Hematopoietic multipotent progenitor cell treated with erythropoietin and hydrocortisone succinate and interleukin-3 and kit ligand, for 4 days (in vitro differentiated cells): ENCODE measurements at places on chromosomes 13 and 19.

- no peak for DNase-seq
Observed at GRCh38 chr13:33690354-33690753, 127.6 kb upstream of the RFC3 start.

GRCh38 chr19:46624958-46625661 lies at the start of gene PTGIR:
TSS of gene PTGIR (minus strand) at chr19:46625089. CDS start at chr19:46624225, 864 bp downstream.
- DNase-seq: peak; percentile 73

DNA sequence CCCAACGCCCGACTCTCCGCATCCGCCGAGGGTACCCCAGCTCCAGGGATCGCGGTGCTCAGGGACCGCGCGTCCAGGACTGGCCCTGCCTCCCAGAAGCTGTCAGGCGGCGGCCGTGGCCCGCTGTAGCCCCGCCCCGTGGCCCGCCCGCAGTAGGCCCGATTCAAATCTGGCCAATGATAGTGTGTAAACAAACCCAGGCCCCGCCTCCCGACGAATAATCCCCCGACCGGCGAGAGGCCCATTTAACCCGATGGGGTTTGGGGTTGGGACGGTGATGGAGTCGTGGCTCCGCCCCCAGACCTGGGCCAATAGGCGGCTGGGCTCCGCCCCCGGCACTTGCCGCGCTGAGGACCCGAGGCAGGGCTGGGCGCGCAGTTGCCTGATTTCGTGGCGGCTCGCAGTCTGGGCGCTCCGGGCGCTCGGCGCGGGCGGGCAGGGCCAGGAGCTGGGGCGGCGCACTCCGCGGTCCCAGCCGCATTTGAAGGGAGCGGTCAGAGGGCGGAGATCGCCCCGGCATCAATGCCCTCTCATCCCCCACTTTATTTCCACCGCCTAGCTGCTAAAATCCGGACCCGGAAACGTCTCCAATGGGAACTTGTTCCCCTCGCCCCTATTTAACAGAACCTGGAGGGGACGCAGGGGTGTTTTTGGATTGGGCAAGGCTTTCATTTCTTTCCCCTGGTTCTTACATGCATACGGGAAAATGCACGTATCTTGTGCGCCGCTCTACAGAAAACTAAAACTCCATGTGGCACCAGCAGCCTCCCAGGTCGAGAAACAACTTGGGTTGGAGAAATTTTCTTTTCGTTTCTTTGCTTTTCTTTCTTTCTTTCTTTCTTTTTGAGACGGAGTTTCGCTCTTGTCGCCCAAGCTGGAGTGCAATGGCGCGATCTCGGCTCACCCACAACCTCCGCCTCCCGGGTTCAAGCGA lies 8.4 kb upstream of the BICRA start:
- peak; percentile 100 for DNase-seq

- no peak for DNase-seq
Observed at GRCh38 chr19:35438096-35438495, 10.0 kb upstream of the FFAR2 start.

- DNase-seq: no peak
Observed at GRCh38 chr19:3687393-3687773, 12.9 kb downstream of the PIP5K1C start.

DNA sequence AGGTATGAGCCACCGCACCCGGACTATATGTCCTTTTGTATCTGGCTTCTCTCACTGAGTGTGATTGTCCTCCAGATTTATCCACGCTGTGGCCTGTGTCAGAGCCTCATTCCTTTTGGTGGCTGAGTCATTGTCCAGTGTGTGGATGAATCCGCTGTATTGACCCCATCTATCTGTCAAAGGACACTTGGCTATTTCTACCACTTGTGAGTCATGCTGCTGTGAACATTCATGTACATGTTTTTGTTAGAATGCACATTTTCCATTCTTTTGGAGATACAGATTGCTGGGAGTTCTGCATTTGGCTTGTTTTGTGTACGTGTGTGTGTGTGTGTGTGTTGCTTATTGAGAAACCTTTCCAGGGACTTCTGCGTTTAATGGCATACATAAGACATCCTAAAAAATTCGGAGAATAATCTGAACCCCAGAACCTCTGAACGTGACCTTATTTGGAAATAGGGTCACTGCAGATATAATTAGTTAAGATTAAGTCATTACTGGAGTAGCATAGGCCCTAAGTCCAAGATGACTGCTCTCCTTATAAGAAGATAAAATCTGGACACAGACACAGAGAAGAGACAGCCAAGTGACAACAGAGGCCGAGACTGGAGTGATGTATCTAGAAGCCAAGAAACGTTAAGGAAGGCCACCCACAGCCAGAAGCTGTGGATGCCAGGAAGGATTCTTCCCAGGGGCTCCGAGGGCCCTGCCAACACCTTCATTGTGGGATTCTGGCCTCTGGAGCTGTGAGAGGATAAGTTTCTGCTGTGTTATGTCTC lies 4.9 kb upstream of the GIPC3 start:
- DNase-seq: no peak

- DNase-seq: no peak
Observed at GRCh38 chr19:28309070-28309469, 903.9 kb downstream of the UQCRFS1 start.

DNA sequence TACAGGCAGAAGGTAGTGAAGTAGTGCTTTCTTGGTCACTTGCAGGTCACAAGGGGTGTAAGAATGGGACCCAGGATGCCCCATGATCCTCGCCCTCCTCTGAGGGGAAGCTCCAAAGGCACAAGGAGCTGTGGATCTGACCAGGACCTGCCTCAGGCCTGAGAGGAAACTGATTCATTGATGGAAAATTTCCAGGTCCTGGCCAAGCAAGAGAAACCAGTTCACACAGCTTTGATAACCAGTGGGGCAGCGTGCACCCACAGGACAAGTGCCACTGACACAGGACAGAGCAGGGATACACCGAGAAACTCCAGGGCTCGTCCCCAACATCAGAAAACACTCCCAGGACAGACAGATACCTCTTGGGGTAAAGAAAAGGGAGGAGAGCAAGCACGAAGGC lies 177.1 kb downstream of the RBM26 start:
- no peak for DNase-seq

DNA sequence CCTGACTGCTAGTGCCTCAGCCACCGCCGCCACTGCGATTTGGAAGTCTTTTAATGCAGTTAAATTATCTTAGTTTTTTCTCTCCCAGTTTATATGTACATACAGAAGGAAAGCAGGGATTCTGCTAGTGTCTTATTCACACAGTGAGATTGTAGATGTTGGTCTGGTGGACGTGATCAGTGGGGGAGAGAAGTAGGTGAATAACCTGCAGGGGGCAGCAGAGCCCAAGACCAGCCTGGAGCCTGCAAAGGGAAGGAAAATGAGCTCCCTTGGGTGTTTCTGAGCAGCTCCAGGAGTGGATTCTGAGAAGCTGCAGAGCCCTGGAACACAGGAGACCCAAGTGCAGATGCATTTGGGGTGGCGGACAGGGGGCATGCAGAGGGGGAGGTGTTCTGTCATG lies 26.3 kb downstream of the ZNF844 start:
- peak; percentile 86 for DNase-seq

DNA sequence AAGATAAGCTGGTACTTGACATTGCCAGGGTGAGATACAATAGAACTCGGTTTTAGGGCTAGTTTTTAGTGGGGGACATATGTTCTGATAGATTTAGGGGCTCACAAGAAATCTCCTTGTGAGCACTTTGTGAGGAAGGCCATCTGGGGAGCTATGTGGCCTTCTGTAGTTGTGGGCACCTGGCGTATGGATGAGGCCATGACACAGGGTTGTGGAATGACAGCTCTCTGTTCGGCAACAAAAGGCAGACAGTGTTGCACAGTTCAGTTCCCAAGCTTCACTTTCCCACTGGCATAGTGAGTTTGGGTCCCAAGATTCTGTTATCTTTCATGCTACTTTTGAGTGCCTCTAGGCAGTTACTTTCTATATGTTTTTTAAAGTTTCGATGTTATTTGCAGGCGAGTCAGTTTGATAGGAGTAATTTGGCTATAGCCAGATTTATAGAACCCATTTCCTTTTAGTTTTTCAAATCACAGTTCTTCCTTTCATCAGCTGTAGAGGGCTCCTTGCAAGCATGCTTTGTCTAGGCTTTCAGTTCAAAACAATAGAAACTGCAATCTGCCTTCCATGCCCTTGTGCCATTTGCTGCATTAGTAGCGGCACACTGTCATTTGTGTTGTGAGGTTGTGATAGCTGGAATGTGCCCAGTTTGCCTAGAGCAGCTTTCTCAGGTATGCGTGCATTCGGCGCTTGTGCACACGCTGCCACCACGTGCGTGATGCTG lies 70.6 kb upstream of the TEX29 start:
- DNase-seq: no peak

GRCh38 chr13:107088061-107088460 lies 520.1 kb upstream of the ARGLU1 start:
- DNase-seq: no peak

DNA sequence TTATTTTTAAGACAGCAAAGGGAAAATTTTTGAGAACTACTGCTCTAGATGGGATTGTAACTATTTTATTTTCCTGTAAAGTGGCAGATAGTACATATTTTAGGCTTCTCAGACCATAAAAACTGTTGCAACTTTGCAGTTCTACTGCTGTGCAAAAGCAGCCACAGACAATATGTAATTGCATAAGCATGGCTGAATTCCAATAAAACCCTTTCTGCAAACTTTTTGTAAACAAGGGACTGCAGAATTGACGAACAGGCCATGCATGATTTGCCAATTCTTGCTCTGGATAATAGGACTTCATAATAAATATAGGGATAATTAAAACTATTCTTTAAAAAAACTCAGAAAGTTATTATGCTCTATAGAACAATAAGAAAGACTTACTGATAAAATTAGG lies 149.1 kb downstream of the SLITRK5 start:
- DNase-seq: no peak

GRCh38 chr19:2290441-2291184 lies 8.6 kb upstream of the PEAK3 start:
- DNase-seq: peak; percentile 54

- DNase-seq: peak; percentile 25
Observed at GRCh38 chr13:19927117-19927748, 31.3 kb upstream of the ZMYM2 start.

- DNase-seq: peak; percentile 22
Observed at GRCh38 chr19:15962319-15962718, 13.5 kb downstream of the OR10H4 start.

DNA sequence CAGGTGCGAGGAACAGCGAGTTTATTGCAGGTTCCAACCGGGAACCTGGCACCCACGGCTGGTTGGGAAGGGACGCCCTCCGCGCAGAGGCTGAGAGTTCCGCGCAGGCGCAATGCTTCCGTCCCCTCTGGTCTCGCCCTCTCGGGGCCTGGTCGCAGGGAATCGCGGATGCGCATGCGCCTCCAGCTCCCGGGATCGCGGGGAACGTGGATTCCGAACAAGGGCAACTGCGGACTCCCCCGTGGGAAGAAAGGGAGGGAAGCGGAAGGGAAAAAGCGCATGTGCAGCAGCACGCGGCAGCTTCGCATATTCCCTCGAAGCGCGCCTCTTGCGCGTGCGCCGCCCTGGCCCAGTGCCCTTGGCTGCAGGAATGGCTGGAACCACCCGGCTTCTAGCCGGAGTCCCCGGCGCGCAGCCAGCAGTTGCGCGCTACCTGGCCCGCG lies 1.1 kb downstream of the TSSK6 start:
- peak; percentile 46 for DNase-seq

GRCh38 chr13:113041293-113041690 lies 64.3 kb upstream of the F7 start:
- no peak for DNase-seq

DNA sequence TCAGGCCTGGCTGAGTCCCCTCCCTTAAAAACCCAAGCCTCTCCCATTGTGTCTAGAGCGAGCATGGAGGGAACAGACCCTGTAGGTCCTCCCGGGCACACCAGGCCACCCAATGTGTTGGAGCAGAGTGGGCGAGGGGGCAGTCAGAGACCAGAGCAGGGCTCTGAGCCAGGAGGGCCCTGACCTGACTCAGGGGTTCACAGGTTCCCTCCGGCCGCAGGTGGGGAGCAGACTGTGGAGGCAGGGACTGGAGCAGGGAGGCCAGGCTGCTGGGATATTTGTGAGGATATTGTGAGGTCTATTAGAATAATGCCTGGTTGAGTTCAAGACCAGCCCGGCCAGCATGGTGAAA lies 1.6 kb upstream of the TYROBP start:
- no peak for DNase-seq

DNA sequence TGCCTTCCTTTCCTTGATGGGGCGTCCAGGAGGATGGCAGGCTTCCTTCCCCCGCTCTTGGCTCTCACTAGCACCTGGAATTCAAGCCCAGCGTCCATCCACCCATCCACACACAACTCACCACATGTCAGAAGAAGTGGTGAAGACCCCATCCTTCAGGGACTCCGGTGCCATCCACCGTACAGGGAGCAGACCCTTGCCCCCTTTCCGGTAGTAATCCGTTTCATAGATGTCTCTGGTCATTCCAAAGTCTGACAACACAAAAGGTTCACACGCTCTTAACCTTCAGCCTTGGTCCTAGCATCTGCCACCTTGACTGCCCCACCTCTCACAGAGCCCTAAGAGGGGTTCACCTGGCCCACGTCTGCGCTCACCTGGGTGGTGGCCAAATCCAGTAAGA lies 51.0 kb downstream of the ZNF557 start:
- DNase-seq: no peak

DNA sequence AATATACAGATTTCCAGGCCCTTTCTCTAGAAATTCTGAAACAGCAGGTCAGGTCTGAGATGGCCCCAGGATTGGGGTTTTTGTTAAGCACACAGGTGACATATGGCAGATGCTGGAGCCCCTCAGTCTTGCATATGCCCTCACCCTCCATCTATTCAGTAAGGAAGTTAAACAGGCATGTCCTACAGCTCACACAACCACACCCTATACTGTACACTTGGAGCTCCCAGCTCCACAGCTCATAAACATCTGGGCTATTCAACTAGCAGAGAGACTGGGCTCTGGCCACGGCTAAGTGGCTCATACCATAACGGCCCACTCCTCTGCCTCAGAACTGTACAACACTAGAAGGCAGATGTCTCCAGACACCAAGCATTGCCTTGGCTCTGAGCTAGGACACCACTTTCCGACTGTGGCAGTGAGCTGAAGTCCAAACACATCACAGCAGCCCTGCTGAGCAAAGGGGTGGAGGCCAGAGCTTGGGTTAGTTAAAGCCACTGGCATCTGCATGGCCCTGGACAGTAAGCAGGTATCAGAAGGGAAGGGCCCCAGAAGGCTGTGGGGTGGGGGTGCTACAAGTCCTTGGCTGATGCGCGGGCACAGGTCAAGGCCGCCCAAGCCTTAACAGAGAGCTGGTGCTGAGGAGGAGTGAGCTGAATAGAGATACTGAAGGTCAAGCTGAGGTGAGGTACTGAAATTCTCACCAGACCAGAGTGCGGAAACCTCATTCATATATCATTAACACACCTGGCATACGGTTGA lies 79.1 kb downstream of the ABCC4 start:
- no peak for DNase-seq

- peak; percentile 65 for DNase-seq
Observed at GRCh38 chr19:49333811-49334288, 1.4 kb upstream of the CD37 start.

DNA sequence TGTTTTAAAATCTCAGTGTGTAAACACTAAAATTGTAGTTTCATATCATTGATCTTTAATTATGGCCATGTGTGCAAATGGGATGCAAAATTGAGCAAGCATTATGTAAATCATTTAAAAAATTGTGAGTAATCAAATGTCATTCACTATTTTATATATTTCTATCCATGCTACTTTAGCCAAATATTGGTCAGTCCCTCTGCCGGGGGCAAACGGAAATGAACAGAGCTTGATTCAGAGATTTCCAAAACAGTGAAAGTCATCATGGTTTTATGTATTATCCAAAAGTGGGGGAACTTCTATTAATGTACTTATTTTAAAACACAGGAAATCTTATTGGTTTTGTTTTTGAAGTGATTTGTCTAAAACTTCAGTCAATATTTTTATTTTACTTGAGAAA lies 219.1 kb downstream of the IRS2 start:
- no peak for DNase-seq
